ENCODE measurements at places on chromosomes 1 and 21.

- no peak for DNase-seq
Measured at GRCh38 chr1:152411134-152411533, 2.9 kb downstream of the CRNN start.

DNA sequence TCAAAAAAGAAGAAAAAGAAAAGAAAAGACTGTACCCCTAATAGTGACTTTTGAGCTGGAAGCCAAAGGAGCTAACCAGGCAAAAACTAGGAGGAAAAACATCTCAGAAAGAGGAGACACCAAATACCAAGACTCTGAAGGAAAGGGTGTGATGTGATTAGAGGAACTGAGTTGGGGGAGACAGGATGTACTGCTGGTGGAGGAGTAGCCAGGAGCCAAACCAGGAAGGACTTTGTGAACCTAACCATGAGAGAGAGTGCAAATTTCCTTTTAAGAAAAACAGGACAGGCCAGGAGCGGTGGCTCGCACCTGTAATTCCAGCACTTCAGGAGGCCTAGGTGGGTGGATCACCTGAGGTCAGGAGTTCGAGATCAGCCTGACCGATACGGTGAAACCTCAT is 4.1 kb upstream of the RBP7 start:
- DNase-seq: no peak

- DNase-seq: no peak
Measured at GRCh38 chr1:218466341-218467010, 121.3 kb downstream of the TGFB2 start.

GRCh38 chr1:118862755-118863154 is 125.4 kb downstream of the TBX15 start:
- no peak for DNase-seq

DNA sequence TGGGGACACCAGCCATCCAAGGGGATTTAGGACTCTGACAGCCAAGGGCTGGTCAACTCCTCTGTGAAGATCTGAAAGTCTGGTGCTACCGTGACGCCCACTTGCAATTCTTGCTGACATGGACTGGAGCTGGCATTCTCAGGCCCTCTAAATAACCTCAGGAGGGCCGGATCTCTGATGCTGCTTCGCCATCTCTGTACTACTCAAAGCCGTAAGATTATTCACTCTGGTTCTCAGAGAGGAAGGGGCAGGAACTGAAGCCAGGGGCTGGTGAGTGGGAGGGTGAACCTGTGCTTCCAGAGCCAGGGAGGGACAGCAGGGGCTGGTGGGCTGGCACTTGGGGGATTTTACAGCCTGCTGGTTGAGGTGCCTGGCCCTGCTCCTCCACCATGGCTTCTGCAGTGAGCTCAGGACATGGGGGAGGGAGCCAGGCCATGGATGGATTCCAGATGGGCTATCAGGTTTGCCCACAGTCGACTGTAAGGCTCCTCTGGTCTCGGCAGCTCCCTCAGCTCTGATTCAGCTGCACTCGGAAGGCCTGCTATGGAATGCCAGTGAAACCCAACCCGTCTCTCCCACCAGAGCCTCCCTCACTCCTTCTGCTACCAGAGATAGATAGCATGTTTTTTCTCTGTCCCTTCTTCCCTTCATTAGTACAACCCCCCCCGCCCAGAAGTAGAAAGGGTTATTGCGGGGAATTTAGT is 84.5 kb downstream of the PLXNA2 start:
- DNase-seq: no peak

DNA sequence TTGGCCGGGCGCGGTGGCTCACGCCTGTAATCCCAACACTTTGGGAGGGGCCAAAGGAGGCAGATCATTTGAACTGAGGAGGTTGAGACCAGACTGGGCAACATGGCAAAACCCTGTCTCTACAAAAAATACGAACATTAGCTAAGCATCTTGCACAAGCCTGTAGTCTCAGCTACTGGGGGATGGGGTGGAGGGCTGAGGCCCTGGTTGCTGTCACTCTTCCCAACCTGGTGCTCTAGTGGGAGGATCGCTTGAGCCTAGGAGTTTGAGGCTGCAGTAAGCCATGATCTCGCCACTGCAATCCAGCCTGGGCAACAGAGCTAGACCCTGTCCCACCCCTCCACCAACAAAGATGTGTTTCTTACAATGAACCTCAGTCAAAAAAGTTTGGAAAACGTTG is 2.8 kb downstream of the PHGDH start:
- DNase-seq: no peak

DNA sequence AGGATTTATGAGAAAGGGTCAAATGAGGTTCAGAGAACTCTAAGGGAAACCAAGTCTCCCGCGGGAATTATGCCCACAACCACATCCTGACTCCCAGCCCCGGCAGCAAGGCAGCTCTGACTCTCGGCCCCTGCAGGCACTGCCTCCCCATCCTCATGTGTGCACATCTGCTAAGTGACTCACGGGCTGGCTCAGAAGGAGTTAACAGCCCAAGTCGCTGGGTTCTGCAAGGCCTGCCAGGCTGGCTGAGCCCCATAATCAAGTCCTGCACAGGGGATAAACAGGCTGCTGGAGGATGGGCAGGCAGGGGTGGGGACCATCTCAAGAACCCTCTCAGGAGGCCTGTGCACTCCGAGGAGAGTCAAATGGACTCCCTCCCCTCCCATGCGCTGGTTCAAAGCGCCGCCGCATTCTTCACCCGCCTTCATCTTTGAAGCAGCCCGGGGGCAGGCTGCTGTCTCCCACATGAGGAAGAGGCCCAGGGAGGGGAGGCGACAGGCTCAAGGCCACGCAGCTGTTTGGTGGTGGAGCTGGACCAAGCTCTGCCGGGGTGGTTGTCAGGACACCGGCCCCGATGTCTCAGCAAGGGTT is 344.3 kb downstream of the MATN1 start:
- no peak for DNase-seq

- DNase-seq: no peak
Measured at GRCh38 chr1:119943216-119943615, 46.9 kb upstream of the ADAM30 start.

DNA sequence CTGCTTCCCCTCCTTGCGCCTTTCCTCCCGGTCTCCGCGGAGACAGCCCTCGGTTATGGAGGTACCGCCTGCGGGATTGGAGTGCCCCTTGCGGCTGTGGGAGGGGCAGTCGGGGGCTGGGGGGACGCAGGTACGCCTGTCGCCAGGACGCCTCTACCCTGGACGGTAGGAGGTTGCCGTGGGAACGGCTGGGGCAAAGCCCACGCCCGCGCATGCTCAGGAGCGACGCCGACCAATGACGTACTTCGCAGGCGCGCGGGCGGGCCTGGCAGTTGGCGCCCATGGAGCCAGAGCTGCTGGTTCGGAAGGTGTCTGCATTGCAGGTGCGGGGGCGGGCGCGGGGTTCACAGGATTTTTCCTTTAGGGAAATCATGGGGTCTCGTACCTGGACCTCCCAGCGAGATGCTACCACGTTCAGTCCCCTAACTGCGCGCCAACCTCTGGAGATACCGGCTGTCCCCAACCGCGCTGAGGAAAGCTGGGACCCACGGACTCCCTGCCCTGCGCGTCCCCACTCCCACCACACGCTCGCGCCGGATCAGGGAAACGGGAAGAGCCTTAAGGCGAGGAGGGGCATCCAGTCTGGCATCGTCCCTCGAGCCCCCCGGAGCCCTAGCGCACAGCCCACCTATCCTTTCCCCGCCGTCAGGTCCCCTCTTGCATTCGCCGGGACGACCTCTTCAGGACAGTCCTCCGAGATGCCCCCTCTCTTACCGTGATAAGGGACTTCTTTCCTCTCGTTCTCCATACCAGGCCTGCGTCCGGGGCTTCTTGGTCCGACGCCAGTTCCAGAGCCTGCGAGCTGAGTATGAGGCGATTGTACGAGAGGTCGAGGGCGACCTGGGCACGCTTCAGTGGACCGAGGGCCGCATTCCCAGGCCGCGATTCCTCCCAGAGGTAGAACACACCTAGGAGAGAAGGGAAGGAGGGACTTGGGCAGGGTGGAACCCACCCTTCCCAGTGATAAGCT is at the start of gene IQCC:
Gene IQCC (plus strand): TSS at position 271 of the 970 bp plus-strand sequence. CDS start 11 bp downstream, at position 282.
- DNase-seq: peak; percentile 50

DNA sequence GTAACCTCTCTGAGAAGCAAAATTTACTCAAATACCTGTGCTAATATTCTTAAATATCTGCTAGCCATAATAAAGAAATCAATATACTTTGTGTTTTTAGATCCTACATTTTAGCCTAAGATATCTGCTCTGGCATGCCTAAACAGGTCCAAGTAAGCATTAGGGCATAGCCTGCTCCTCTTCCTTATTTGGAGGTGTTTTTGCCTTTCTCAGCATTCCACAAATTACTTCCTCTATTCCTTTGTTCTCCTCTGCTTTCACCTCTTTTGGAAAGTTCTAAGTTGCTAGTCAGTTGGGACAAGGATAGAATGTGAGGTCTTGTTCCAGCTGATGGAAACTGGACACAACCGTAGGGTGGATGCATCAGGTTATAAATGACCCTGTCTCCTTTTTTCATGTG is 7.2 kb upstream of the OR10X1 start:
- DNase-seq: no peak

GRCh38 chr1:166350490-166350889 is 183.7 kb upstream of the FAM78B start:
- no peak for DNase-seq

- no peak for DNase-seq
Measured at GRCh38 chr1:194654956-194655355, 1468.5 kb upstream of the B3GALT2 start.

GRCh38 chr1:60857851-60858250 is 224.5 kb upstream of the NFIA start:
- no peak for DNase-seq

- no peak for DNase-seq
Measured at GRCh38 chr1:214193691-214194090, 87.3 kb upstream of the SMYD2 start.

DNA sequence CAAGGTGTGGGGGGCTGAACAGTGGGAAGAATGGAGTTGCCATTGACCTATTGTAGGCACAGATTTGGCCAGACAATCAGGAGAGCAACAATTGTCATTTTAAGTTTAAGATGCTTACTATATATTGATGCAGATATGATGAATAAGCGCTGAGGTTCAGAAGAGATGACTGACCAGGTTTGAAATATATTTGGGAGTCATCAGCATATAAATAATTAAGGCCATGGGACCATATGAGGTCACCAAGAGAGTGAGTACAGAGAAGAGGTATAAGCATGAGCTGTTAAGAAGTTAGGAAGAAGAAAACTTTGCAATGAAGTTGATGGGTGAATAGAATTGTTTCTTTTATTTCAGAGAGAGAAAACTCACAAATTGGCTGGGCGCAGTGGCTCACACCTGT is 4.5 kb upstream of the GADD45A start:
- DNase-seq: no peak

GRCh38 chr1:30659702-30660101 is 63.7 kb downstream of the MATN1 start:
- no peak for DNase-seq

DNA sequence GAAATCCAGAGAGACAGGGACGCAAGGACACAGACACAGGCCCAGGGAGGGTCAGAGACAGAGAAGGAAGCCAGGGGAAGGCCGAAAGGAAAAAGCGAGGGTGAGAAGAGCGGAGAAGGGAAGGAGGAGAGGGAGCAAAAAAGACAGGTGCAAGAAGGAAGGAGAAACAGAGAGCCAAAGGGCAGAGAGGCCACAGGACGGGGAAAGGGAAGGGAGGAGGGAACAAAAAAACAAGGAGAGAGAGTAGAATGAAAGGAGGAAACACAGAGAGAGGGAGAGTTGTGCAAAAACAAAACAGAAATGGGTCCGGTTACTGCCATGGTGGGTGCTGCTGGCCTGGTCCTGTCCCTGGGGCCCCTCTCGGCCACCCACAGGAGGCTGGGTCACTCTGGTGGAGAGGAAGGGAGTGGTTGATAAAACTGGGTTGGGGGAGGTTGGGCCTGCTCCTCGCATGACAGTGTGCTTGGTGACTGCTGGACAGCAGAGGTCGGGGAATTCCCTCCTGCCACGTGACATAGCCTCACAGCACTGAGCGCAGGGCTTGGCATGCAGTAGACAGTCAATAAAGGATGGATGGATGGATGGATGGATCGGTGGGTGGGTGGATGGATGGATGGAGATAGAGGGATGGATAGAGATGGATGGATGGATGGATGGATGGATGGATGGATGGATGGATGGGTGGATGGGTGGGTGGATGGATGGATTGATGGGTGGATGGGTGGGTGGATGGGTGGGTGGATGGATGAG is 64.8 kb downstream of the RAP1GAP start:
- no peak for DNase-seq

- no peak for DNase-seq
Measured at GRCh38 chr1:108033550-108033951, 68.6 kb upstream of the VAV3 start.

DNA sequence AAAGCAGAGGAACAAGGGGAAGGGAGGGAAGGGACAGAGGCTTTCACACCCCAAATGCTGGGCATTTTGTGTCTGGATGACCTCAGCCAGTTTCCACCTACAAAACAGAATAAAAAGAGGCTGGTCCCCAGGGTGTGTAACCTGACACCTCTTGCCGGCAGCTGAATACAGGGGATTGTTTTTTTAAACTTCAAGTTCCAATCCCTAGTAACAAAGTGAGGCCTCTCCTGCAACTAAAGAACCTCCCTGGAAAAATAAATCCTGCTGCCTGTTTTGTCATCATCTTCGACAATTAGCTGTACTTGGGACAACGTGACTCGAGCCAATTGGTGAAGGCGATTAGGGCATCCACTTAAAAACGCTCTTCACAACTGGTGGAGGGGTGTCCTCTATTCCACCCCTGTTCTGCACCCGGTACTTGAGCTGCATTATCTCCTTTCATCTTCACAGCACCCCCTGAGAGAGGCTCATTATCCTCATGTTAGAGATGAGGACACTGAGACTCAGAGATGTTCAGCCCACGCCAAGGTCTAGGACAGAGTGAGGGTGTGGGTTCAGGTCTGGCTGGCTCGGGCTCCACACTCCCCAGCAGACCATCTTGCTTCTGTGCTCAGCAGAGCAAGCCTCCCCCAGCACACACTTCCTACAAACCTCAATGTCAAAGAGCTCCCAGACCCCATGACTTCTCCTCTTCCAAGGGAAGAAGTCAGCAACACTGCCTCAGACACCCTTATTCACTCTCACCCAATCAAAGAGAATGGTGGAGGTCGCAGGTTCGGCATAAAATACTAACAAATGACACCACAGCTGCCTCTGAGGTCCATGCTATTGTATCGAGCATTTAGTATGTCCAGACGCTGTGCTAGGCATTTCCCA is 15.2 kb downstream of the ITPKB start:
- peak; percentile 47 for DNase-seq

DNA sequence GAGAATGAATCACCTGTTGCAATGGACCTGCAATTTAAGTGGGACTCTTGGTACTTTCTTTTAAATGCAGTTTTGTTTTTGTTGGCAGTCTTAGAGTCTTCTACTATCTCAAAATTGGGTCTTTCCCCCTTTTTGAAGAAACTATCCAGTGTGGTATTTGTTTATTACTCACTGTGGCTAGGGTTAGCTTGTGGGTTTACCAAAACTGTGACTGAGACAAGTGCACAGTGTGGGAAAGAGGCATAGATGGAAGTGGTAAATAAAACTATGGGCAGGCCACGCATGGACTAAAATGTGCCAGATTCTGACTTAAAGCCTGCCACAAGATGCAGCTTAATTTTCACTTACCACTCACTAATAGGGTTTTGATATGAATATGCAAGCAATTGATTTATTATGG is 1441.7 kb downstream of the PLA2G4A start:
- DNase-seq: no peak

DNA sequence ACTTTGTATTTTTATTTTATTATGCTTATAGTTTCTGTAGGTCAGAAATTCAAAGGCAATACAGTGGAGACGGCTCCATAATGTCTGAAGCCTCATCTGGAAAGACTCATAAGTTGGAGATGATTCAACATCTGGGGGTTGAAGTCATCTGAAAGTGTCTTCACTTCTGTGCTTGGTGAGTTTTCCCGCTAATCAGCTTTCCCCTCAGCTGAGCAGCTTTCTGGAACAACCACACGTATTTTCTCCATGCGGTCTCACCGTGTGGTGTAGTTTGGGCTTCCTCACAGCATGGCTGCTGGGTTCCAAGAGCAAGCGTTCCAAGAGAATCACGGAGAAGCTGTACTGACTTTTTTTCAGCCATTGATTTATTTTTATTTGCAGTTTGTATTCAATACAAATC is 7.6 kb upstream of the DDI2 start:
- no peak for DNase-seq
